ENCODE measurements at places on chromosomes 16 and 17.

- DNase-seq = peak; percentile 28
Measured at GRCh38 chr16:9499941-9500593, 408.6 kb downstream of the HAPSTR1 start.

GRCh38 chr17:15998031-15998562 is 1.4 kb downstream of the ZSWIM7 start:
- no peak for DNase-seq

DNA sequence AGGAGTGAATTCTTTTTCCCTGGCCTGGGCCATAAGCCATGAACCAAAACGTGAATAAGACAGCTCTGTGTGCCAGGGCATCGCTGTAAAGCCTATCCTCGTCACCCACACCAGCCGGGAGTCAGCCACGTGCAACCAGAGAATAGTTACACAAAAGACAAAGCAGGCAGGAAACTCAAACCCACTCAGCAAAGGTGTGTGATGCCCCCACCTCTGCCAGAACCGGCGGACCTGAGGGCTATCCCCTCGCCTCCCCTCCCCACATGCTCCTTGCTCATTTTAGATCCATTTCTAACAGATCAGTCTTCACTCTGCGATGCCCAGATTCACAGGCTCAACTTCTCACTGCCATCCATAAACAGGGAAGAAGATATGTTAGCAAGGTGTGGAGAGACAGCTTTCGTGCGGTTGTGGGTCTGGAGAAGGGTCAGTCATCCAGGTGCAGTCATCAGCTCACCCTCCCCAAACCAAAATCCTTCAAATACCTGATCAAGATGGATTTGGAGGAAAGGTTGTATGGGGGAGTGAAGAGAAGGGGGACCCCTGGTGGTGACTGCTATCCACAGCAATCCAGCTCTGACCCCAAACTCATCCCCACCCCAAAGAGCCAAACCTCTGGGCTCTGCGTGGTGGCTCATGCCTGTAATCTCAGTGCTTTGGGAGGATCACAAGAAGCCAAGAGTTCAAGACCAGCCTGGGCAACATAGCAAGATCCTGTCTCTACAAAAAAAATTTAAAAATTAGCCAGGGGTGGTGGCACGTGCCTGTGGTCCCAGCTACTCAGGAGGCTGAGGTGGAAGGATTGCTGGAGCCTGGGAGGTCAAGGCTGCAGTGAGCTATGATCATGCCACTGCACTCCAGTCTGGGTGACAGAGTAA is 219.2 kb downstream of the C16orf78 start:
- DNase-seq = peak; percentile 51

DNA sequence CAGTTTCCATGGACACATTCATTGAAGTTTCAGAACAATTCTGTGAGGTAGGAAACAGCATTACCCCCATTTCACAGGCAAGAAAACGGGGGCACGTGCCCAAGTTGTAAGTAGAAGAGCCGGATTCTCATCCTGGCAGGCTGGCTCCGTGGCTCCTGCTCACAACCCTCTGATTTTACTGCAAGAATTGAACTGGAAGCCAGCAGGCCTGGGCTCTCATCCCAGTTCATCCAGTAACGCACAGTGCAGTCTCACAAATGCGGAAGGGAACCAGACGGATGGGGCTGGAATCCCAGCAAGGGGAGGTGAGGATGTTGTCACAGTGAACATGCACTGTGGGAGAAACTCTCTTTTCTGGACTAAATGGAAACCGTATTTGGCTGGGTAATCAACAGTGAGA is 40.7 kb upstream of the DOC2B start:
- no peak for DNase-seq

DNA sequence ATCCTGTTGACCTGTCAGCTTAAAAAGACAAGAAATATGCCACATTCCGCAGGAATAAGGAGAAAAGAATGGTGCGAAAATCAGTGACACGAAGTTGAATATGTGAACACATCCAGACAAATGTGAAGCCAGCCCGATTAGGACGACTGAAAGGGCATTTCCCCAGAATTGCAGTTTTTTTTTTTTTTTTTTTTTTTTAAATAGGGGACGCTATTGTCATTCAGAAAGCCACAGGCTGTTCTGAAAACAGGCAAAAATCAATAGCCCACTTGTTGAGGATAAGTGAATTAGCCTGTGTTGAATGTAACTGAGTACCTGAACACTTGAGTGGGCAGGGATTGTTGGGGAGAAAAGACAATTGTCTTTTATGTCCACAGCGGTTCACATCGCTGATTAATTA is 507.1 kb downstream of the WWOX start:
- DNase-seq = no peak

DNA sequence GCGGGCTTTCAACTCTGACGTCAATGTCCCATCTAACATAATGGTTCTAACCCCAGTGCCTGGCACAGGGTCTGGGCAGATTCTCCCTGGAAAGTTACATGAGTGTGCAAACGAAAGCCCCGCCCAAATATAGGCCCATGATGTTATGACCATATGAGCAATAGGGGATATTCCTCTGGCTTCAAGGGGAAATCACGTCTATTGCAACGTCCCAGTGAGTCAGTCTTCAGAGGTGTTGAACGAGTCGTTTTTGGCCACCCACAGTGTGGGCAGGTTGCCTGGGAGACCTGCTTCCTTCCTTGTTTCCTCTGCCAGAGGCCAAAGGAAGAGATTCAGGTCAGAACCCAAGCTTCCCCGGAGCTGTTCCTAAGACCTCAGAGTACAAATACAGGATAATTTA is 30.3 kb downstream of the PIK3R5 start:
- no peak for DNase-seq

DNA sequence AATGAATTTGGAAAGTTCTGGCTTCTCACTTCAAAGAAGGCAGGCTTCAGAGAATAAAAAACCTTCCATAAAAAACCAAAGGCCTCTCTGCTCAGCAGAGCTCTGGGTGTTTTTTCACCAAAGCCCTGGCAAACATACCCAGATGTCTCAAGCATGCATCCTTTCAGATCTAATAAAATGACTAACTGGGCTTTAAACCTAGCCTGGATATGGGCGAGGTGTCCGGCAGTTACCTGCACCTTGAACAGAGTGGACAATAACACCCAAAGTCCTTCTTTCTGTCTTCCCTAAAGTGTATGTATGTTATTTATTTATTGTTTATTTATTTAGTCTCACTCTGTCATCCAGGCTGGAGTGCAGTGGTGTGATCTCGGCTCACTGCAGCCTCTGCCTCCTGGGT is 469.3 kb downstream of the XYLT1 start:
- DNase-seq = no peak

DNA sequence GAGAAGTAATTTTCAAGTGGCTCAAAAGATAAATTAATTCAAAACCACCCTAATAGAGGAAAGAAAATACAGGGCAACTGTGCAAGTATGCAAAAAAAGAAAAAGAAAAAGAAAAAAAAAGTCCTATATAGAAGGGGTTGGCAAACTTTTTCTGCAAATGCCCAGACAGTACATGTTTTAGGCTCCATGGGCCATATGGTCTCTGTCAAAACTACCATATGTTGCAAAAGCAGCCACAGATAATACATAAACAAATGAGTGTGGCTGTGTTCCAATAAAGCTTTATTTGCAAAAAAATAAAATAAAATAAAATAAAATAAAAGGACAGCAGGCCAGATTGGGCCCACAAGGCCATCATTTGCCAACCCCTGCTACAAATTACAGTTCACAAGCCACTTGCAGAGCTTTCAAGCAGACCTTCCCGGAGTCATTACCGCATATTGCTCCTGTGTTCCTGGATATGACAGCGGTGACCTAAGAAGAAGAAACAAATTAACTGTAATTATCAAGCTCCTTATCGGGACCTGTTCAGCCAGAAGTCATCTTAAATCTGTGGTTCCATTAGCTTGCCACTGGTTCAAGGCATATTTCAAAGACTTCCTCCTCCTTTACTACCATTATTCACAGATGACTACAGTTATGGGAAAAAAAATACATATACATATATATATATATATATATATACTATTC is 15.9 kb downstream of the ZC3H7A start:
- DNase-seq = peak; percentile 88

DNA sequence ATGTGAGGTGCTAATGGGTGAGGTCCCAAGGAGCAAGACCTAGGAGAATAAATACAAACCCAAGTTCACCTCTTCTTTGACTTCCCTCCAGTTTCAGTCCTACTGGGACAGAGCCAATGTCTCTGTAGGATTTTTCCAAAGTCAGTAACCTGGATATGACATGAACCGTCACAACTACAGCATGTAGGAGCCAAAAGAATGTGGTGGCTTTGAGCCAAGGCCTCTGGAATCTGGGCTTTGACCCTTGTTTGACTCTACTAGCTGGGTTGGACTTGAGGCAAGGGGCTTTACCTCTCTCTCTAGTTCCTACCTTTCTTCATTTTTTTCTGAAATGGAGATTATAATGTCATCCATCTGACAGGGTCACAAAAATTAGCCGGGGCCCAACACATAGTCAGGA is 91.4 kb downstream of the CACNG3 start:
- no peak for DNase-seq

- peak; percentile 29 for DNase-seq
Measured at GRCh38 chr17:81831957-81832607, 1.0 kb downstream of the MCRIP1 start.

- no peak for DNase-seq
Measured at GRCh38 chr17:28841901-28842281, 699 bp downstream of the FAM222B start.

DNA sequence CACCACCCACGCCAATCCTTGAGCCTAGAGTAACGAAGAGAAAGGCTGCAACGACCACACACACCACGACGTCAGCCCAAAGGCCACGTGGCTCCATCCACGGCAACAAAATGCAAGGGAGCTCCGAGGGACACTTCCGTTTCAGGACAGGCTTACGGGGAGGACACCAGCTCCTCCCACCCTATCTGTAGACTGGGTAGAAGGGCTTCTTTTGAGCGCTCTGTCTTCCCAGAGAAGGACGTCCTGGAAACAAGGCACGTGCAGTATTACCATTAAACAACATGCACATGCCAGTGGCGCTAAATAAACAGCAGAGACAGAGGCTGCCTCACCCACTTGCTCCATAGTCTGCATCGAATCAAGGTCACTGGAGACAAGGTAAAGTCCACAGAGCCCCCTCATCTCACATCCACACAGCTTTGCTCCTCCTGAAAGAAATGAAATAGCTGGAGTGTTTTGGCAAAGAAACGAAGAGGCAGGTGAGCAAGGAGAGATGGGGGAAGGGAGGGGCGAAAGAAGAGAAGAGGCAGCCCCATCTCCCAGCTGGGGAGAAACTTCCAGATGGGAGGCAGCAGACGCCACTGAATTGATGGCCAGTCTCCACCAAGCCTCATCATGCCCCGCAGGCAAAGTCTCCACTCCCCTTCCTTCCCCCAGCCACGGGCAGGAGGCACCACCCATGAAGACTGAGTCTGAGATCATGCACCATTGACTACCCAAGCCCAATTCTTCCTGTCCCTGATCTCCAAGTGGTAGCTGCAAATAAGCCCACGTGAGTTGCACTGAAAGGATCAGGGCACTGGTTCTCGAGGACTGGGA is 24.0 kb downstream of the ZFHX3 start:
- no peak for DNase-seq

DNA sequence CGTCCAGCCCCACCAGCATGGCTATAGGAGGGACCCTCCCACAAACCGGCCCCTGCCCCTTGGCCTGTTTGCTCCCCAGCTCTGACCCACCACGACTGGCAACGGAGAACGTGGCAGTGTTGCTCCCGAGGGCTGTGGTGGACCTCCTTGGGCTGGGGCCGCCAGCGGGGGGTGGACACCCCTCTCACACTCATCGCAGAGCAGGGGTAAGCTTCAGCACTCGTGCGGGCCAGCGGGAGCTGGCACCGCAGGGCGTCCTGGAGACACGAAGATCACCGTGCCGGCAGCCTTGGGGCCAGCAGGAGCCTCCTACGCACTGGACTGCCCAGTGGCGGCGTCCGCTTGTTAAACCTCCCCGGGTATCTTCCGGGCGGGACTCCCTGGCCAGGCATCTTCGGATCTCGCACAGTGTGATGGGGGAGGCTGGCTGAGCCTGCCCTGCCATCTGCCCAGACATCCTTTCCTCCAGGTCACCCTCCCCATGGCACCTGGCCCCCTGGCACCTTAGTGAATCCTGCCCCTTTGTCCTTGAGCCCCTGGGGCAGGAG is 53.5 kb downstream of the ABR start:
- DNase-seq = no peak
